ENCODE measurements at places on chromosomes 7 and 10.

DNA sequence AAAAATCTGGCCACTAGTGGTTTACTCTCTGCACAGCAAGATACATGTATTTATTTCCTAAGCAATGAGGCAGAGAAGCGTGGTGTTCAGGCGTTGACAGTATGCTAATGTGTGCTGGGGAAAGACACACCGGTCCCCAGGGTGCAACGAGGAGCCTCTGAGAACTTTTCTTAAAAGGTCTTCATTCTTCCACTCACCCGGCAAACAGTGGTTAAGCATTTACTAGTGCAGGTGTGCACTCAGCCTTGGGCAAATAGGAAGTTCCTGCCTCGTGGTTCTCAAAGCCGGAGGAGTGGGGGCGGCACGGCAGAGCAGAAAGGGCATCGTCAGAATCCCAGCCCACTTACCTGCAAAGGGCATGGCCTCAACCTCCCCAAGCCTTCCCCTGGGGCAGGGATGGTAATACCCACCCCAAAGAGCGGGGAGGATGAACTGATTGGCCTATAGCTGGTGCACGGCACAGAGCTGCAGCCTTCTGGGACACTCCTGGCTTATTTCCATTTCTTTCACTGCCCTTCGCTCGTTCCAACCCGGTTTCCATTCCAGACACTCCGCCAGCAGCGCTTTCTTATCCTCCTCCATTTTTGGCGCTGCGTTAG, 184.3 kb upstream of the CTBP2 start:
- DNase-seq, result no peak

DNA sequence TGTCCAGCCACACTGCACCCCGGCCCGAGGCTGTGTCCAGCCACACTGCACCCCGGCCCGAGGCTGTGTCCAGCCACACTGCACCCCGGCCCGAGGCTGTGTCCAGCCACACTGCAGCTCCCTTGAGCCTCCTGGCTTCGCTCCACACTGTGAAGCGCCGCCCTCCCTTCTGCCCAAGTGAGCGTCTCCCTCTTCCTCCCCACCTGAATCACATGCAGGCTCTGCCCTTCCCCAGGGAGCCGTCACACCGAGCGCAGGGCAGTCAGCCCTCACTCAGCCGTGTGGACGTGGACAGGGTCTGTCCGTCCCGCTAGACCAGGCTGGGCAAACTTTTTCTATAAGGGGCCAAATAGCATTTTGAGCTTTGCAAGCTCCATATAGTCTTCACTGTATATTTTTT, 27.6 kb downstream of the CFAP46 start:
- no peak for DNase-seq

GRCh38 chr10:75403939-75404814, 2.6 kb upstream of the ZNF503 start:
- no peak for DNase-seq

- no peak for DNase-seq
Observed at GRCh38 chr7:85226361-85227085, 39.7 kb upstream of the SEMA3D start.

DNA sequence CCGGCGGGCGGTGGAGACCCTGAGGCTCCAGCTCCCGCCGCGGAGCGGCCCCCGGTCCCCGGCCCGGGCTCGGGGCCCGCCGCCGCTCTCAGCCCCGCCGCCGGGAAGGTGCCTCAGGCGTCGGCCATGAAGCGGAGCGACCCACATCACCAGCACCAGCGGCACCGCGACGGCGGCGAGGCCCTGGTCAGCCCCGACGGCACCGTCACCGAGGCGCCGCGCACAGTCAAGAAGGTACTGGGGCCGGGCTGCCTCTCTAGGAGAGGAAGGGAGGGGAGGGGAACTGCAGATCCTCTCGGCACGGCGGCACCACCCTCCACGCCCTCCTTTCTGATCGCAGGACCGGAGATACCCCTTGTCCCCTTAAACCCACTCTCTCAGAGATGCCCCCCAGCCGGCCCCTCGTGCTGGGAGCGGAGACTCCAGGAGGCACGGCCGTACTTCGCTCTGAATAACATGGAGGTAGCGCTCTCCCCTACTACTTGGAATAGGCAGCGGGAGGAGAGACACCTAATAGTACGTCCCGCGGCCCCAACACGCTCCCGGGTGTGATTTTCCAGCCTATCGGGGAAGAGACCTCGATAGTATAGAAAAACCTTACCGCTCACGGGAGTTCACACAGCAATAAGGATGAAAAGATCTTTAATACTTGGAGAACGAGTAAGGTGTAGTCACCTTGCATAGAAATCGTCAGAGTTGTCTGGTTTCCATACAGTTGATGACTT, 538 bp downstream of the AHCYL2 start:
- peak; percentile 51 for DNase-seq

DNA sequence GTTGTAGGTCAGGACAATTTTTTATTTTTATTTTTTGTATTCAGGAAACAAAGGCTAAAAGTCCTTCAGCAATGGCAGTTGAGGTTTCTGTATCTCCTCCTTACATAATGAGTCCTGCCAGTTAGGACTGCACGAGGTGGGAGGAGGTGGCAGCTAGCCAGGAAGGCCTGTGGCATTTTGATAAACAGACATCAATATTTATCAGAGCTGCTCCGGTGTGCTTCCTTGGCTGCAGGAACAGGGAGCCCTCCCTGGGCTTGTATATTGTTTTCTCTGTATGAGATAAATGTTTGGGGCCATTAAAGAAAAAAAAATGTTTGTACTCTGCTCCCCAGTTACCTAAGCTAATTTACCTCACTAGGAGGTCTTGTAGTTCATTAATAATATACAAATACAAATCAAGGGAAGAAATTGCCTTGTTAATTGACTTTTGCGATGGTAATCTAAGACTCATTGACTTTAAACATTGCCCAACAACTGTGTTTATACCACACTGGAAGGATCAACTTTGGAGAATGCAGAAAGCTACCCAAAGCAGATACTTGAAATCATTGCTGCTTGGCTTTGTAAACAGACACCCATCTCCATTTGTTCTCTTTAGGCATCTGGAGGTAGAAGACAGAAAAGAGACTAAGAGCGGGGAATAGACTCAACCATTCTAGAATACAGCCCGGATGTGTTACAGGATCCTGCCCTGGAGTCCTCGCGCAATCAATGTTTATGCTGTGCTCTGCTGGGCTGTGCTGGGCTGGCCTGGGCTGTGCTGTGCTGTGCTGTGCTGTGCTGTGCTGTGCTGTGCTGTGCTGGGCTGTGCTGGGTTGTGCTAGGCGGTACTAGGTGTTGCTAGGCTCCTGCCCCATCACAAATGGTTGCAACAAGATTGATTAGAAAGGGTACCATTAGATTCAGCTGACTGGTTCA, 36.5 kb upstream of the PDZD8 start:
- no peak for DNase-seq

DNA sequence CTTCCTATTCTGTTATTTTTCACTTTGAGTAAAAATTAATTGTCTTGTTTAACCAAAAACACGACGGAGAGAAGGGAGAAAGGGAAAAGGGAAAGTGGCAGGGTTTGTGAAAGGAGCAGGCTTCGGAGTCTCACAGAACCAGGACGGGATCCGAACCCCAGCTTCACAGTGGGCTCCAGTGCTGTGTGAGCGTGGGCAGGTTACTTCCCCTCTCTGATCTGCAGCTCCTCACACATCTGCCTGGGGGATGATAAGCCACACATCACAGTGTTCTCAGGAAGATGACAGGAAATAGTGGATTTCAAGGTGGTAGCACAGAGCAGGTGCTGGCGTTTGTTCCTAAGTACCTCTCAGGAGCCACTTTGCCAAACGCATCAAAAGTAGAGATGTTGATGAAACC, 94.2 kb upstream of the GPR26 start:
- DNase-seq, result no peak

DNA sequence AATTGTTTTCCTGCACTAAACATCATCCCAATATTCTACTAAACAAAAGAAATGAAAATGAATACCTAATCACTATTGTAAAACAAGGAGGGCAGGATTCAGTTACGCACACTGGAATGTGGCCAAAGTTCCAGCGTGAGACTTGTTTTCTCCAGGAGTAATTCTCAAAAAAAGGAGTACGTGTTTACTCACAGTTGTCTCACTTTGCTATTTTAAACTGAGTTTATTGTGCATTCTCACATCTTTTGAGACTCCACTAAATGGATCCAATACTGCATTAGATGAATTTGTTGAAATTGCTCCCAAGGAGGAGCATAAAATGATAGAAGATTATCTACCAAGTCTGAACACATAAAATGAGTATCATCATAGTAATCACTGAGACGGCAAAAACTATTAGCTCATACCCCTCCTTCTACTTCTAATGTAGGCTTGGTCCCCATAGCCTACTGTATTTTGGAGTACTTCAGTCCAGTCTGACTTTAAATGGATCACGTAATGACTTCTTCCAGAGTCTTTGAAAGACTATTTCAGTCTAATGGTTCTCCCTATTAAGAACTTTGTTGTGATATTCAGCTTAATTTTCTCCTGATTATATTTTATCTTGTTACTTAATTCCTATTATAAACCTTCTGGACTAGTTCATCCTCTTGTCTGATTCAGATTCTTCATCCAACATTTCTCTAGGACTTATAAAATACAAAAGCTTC, 3.8 kb downstream of the GRM3 start:
- no peak for DNase-seq

DNA sequence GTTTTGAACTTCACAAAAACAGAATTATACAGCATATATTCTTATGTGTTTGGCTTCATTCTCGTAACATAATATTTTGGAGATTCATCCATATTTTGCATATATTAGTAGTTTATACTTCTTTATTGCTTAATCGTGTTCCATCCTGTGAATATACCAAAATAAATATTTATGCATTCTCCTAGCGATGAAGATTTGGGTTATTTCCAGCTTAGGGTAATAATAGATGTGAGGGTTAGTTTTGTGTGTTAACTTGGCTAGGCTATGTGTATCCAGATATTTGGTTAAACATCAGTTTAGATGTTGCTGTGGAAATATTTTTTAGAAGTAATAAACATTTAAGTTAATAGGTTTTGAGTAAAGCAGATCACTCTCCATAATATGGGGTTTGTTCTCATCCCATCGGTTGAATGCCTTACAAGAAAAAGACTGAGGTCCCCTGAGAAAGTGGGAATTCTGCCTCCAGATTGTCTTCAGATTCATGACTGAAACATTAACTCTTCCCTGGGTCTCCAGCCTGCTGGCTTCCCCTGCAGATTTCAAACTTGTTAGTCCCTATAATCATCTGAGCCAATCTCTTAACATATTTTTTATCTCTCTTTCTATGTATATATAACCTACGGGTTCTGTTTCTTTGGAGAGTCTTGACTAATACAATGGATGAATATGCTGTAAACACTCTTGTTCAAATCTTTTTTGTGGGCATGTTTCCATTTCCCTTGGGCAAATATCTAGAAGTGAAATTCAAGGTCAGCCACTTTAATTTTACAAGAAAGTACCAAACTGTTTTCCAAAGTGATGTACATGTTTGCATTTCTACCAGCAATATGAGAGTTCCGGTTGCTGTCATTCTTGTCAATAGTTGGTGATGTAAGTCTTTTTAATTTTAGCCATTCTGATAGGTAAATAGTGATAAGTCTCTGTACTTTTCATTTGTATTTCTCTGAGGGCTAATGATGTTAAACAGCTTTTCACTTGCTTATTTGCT, 48.7 kb downstream of the PDK4 start:
- no peak for DNase-seq

DNA sequence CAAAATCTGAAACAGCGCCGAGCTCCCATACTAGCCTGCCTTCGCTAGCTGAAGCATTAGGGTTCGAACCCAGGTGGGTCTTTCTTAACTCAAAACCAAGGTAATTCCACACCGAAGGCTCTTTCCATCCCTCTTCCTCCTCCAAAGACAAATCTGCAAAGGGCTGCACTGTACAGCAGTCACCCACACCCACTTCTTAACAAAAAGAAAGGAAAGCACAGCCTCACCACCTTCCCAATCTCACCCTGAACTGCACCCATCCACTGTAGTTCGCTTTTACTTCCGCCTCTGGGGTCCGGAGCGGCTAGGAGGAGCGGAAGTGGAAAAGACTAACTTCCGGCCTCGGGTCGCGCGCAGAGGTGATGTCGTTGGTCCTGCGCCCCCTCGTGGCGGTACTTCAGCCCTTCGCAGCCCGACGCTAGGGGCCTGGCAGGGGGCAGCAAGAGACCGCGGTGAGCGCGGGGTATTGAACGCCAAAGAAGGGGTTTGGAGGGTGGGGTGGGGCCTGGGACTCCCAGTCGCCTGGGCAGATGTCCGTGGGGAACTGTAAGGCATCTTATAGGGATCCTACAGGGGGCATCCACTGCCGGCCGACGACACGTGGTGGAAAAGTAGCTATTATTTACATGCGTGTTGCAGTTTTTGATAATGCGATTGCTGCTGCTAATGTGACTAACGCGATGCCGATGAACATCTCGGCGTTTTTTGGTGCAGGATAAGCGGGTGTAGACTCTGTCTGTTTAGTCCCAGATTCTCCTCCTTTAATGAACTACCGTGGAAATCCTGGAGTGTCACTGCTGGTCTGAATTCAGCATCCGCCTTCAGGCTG, at the start of gene MTERF1:
TSS of gene MTERF1 (minus strand) at position 290 of the 829 bp plus-strand sequence. CDS start 619 bp downstream, outside the sequence.
- DNase-seq, result peak; percentile 95

- no peak for DNase-seq
Observed at GRCh38 chr10:43981232-43981631, 332.6 kb upstream of the ZNF32 start.

- no peak for DNase-seq
Observed at GRCh38 chr7:44771358-44771757, 22.7 kb downstream of the ZMIZ2 start.

DNA sequence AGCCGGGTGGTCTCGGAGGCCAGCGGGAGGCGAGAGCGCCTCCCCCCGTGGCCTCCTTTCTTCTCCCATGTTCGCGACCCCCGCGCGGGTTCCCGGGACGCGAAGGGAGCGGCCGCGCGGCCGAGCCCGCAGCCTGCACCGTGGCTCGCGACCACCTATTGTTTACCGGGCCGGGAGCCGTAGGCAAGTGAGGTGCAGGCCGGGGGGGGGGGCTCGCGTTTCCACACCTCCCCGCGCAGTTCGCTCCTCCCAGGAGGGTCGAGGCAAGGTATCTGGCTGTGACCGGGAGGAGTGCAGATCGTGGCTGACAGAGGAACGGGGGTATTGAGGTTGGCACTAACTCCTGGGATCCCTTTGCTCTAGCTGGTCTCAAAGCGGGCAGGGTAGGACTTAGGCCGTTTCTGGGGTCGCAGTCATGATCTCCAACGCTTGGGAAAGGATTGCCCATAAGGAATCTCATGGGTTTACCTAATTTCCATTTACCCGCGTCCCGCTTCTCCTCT, 734 bp downstream of the PTPN12 start:
- peak; percentile 40 for DNase-seq

DNA sequence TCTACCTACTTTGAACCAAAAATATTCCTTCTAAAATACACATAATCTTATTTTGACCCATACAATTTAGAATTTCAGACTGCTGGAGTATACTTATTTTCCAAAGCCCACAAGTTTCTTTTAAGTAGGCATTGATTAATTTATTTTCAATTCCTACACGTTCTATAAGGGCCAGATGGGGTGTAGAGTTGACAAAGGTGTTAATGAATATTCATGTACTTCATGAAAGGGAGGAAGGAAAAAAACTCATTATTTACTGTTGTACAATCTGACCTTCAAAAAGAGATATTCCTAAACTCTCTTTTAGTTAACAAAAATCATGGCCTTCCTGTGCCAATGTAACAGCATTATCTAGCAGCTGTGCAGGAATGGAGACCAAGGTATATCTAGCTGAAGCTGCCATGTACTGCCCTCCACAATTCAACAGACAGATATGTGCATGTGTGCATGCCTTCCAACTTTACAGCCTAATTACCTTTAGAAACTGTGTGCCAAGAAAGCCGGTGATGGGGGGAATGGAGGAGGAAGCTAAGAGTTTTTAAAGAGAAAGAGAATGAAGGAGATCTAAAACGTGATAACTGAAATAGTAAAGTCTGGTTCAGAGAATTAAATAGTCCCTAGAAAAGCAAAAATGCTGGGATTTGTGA, 108.9 kb downstream of the UPF2 start:
- no peak for DNase-seq

- DNase-seq, result no peak
Observed at GRCh38 chr10:89992575-89992974, 291.2 kb downstream of the KIF20B start.

All from naive thymus-derived CD8-positive, alpha-beta T cell (primary cell).